ENCODE measurements at places on chromosomes 4 and X.

DNA sequence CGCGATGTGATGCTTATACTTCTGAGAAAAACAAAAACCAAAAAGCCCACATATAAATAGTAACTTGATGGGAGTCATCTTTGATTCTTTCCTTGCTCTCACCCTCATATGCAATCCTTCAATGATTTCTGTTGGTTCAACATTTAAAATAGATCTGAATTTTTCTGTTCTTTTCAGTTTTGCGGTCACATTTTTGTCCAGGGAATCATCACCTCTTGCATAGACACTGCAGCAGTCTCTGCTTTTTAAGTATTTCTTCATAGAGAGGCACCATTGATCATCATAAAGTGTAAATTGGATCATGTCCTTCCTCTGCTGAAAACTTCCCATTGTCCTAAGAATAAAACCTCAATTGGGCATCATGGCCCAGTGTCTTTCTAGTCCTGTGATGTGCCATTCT is 81.1 kb upstream of the SLC4A4 start:
- DNase-seq: no peak

- no peak for DNase-seq
Observed at GRCh38 chrX:107970073-107970472, 12.1 kb downstream of the TEX13B start.

- DNase-seq: no peak
Observed at GRCh38 chr4:163172647-163173046, 6.0 kb upstream of the NAF1 start.

DNA sequence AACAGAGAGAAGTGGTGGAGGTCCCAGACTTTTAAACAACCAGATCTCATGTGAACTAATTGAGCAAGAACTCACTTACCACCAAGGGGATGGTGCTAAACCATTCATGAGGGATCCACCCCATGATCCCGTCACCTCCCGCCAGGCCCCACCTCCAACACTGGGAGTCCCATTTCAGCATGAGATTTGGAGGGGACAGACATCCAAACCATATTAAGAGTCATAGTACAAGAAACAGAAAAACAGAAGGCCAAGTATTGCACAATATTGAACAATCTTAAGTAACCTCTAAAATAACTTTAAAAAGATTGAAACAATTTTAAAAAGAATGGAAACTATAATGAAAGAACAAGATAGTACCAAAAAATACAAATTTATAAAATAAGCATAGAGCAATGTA is 110.0 kb downstream of the CBR4 start:
- DNase-seq: no peak
